Retinal pigment epithelial cell (primary cell): ENCODE measurements at places on chromosomes 3 and 15.

GRCh38 chr3:101542957-101543356 is 18.7 kb upstream of the TRMT10C start:
- no peak for DNase-seq

GRCh38 chr3:45440562-45440961 is 52.2 kb downstream of the LARS2 start:
- no peak for DNase-seq

GRCh38 chr3:24545887-24546286 is 51.2 kb upstream of the THRB start:
- DNase-seq: no peak

DNA sequence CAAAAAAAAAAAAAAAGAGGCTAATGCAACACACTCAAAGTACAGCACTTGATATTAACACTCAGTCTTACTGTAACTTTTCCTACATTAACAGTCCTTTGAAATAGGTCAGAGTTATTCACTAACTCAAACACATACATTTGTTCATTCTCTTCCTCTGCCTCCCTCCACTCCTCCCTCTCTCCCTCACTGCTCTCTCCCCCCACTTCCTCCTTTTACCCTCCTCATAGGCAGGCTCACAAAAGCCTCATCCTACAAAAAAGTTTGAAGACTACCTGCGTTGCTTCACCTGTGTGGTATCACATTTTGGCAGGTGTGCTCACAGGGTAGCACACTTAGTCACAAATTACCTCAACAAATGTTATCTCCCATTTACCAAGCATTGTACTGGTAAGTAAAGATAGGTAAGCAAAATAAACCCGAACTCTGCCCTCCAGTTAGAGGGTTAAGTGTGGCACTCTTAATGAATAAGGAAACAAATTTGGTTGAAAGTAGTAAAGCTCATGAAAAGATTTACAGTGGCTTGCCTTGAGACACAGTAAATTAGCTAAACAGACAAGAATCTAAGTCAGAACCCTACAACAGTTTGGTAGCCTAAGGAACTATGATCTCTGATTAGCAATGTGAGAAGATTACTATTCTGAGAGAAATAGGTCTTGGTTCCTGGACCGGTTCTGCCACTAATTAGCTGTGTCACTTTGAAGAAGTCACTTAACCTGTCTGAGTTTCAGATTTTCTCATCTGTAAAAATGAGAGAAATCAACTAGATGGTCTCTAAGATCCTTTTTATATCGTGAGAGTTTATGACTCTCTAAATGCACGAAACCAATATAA is 151.0 kb upstream of the MLF1 start:
- no peak for DNase-seq

DNA sequence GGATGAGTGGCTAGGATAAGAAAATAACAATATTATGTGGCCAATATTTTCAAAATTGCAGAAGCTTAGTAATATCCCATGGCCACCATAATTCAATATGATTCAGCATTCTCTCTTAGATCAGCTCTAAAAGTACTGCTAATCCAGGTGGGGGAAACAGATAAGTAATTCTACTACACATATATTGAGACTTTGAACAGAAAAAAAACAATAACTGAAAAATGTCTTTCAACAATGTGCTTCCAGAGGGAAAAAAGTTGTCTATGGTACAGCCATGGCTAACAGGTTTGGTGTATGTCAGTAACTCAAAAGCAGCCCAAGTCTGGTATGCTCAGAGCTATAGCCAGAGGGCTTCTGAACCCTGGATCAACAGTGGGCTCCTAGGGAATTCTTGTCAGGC is 42.4 kb upstream of the PPIB start:
- no peak for DNase-seq

DNA sequence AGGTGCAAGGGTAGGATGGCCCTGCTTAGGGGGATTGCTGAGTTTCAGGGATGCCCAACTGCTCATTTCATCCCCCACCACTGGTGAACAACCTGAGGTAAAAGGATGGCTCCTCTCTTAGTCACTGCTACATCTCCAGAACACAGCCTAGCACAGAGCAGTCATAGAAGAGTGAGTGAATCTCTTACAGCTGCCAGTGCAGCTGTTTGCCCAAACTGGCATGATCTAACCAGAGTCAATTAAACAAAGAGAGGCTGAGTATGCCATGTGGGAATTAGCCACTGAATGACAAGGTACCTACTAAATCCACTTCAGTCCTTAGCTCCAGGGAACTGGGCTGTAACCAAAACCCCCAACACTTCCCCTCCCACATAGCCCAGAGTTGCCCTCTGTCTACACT is 6.8 kb upstream of the NCKIPSD start:
- no peak for DNase-seq
